Tongue (tissue), 3 donors: ENCODE measurements at places on chromosomes 2 and 18.

DNA sequence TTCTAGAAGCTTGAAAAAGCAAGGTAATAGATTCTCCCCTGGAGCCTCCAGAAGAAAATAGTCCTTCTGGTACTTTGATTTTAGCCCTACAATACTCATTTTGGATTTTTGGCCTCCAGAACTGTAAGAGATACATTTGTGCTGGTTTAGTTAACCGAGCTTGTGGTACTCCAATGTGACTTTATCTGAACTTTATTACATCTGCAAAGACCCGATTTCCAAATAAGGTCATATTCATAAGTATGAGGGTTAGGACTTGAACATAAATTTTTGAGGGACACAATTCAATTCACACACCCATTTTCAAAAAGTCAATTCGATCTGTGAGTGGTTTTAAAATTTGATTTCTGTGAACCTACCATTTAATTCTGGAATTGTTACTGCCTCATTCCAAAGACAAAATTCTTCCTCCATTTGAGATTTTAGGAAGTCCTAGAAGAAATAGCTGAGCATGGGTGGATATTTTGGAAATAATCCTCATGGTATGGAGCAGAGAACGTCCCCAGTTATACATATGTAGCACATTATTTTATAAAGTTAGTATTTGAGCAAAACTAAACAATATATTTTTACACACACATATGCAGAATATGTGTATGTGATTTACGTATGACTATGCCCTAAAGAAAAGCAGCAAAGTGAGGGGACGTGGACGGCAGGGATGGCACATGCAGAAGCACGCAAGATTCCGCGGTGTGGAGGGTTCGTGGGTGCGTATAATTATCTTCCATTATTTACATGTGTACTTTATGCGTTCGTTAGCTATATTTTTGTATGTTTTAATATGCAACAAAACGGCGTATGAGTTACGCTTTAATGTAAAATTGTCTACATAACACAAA is 905 bp upstream of the NUP35 start:
- DNase-seq = no peak

GRCh38 chr2:30666266-30666874 is 140.9 kb downstream of the CAPN13 start:
- DNase-seq = peak; percentile 33

DNA sequence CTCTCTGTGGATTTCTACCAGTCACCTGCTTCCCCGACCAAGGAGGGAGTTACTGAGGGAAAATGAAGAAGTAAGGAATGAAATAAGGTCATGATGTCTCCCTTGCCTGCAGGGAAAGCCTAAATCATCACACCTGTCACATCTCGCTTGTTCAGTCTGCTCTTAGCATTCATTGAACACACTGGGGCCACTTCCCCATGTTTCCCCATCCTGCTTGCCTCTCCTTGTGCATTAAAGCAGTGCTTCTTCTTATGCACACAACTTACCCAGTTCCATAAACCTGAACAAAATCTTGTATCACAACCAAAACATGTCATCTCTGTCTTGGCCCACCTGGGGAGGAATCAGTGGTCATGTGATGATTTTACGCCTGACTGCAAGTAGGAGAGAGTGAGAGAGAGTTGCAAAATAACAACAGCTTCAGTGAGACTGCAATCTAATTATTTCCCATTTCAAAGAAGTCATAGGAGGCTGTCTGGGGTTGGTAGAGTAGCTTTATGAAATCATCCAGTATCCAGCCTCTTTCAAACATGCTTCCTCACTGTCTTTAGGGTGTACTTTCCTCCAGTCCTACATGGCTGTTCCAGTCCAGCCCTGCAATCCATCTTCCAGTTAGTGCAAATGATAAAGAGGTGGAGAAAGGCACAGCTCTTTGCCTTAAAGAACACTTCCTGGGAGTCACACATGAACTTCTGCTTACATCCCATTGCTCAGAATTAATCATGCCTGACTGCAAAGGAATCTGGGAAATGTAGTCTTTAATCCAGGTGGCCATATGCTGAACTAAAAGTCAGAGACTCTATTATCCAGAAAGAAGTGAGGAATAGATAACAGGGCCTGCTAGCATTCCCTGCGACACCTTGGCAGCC is 220.1 kb downstream of the HAUS1 start:
- DNase-seq = peak; percentile 48

GRCh38 chr2:218260742-218261422 is at the start of gene GPBAR1:
Gene GPBAR1 (plus strand): TSS chr2:218261015. CDS start chr2:218262725, 1,710 bp downstream.
- peak; percentile 72 for DNase-seq

- no peak for DNase-seq
Observed at GRCh38 chr2:25491003-25491696, 149.4 kb upstream of the DNMT3A start.

GRCh38 chr18:9428862-9429661 is 46.3 kb upstream of the RALBP1 start:
- DNase-seq = peak; percentile 30

DNA sequence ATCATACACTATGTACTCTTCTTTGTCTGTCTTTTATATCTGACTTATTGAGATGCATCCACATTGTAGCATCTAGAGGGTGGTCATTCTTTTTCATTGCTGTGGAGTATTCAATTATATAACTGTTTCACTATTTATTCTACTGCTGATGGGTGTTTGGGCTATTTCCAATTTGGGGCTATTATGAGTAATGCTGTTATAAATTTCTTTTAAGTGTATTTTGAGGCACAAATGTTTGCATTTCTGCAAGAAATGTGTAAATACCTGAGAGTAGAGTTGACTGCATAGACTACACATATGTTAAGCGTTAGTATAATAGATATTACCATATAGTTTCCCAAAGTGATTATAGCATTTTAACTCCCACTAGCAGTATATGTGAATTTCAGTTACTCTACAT is 26.9 kb upstream of the PPP1R1C start:
- no peak for DNase-seq

DNA sequence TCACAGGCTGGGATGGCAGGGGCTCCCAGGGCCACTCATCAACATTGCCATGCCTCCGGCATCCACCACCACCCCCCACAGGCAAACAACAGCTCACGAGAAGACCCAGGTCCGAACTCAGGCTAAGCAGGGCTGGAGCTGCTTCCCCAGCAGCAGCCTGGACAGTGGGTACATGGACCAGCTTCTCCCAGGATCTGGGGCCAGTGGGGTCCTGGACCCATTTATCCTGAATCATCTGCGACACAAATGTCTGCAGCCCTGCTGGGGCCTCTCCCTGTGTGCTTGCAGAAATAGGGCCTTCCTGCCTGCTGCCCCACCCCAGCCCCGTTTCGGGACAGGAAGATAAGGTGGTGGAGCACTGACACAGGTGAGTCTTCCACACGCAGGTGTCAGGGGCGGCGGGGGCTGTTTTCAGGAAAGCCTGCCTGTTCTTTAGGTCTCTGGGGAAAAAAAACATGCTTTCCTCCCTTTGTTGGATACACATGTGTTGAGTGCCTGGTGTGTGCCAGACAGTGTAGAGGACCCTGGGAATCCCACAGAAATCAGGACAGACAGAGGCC is 4.5 kb downstream of the PRLH start:
- DNase-seq = no peak

DNA sequence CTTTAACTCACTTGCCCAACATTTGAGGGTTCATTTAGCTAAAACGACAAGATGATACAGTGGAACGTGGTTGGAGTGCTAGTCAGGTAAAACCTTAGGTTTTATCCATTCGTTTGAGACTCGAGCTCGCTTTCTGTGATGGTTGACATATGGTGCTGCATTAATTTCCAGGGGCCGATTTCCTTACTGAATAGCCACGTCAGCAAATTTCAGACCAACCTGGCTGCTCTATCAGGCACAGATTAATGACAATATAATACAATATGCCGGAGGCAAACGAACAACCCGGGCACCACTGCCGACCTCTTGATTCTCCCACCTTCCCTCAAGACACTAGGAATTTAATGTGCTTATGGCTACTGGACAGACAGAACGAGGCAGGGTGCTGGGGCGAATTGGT is 42.0 kb downstream of the NABP1 start:
- no peak for DNase-seq

DNA sequence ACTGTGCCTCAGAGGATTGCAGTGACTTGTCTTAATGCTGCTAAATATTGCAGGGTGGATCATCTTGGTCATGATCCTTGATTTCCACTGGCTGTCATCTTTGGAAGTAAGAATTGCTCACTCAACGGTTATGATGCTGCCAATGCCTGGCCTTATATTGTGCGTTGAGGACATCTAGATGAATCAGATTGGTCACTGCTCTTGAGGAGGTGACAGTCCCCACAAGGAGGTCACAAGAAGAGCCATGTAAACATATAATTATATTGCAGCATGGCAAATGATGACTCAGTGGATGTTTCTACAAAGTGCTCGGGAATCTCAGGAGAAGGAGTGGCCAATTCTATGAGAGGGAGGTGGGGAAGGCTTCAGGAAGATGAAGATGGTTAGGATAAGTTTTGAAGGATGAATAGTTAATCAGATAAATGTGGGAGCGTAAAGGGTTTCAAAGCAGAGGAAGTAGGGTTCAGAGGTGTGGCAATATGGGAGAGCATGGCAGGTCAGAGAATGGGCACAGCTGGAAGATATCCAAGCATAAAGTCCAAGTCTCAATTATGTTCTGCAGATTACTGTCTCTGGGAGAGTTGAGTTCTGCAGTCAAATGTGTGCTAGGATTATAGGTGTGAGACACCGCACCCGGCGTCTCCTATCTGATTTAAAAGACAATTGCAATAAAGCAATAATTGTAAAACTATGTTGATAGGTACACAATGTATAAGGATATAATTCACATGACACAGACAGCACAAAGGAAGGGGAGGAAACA is 21.3 kb upstream of the TMEM131 start:
- DNase-seq = no peak

- DNase-seq = no peak
Observed at GRCh38 chr2:71612581-71613402, 159.4 kb downstream of the DYSF start.

GRCh38 chr2:136932700-136933099 is 167.4 kb downstream of the THSD7B start:
- DNase-seq = peak; percentile 25
